ENCODE measurements at places on chromosomes 16 and 17.

- DNase-seq, result no peak
Measured at GRCh38 chr16:8589057-8589899, 1.0 kb downstream of the TMEM114 start.

DNA sequence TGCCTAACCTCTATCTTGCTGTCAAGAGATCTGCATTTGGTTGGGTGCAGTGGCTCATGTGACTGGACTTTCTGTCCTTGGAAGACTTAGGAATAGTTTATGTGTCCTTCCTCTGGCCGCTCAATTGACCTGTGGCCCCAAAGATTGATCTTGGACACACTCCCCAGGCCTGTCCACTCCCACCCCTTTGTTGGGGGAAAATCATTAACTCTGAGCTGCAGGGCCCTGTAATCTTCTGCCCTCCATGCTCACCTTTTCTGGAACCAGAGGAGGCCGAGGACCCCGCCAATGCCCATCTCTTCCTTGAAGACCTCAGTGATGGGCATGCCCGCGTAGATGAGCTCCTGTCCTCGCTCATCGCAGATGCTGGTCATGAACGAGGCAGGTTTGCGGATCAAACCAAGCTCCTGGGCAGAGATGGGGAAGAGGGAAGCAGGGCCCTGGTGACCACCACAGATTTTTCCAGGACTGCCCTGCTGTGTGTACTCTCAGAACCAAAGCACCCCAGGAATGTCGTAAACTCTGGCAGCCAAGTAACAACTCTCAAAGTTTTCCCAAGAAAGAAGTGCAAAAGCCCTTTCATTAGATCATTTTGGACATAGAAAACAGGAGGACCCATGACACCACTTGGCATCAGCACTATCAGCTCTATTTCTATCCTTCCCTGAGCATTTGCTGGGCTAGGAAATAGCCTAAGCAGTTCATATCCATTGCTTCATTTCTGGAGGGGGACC is 8.5 kb upstream of the KLHL11 start:
- no peak for DNase-seq

DNA sequence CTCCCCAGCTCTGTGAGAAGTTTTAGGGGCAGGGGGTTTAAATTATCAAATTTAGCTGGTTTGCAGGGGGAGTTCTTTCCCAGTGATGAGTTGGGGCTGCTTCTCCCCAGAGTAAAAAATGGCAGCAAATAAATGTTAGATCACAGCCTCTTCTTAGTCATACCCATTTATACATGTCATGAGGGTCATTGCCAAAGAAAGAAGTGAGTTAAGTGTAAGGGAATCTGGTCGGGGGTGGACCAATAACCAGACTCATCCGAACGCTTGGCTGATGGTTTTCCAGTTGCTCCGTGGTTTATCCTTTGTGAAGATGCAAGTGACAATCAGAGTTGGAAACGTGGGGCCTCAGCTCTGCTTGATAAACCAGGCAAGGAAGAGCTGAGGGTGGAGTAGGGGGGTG is 87.1 kb downstream of the PLXDC1 start:
- DNase-seq, result no peak

GRCh38 chr17:40482722-40483121 is 18.7 kb downstream of the TNS4 start:
- no peak for DNase-seq

- DNase-seq, result no peak
Measured at GRCh38 chr16:27841911-27842310, 221.6 kb downstream of the GSG1L start.
